ENCODE measurements at places on chromosomes 16 and 17.

GRCh38 chr17:12554251-12554650, 111.4 kb upstream of the MYOCD start:
- DNase-seq = no peak

DNA sequence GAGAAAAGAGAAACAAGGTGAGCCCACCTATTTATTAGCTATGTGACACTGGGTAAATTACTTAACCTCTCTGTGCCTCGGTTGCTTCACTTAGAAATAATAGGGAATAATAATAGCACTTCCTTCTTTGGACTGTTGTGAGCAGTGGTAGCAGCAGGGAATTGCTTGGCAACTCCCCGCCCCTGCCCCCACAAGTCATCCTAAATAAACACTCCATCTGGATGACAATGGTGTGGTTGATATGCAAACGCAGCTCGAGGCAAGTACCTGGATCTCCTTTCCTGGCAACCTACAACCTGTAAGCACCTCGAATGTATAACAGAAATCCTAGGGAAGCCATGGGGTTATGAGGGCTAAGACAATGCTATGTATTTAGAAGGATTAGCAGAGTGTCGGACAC, 9.1 kb downstream of the TEKT3 start:
- DNase-seq = no peak

DNA sequence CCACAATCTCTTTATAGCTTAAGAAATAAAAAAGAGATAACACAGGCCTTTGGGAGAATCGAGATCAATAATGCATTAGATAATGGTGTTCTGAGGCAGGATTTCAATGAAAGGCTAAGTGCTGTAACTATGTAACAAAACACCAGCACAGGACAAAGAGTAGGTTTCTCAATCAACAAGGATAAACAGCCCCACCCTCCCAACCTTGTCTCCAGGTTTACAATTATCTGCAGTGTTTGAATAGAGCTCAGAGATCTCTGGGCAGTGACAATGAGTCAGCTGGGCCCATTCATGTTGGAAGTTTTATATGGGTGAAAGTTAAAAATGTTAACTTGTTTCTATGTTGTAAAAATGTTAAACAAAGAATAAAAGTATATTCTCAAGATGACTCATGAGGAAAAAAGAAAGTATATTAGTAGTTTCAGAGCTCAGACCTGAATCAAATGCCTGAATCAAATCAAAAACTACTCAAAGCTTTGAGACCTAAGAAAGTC, 17.0 kb upstream of the KRT20 start:
- DNase-seq = no peak

DNA sequence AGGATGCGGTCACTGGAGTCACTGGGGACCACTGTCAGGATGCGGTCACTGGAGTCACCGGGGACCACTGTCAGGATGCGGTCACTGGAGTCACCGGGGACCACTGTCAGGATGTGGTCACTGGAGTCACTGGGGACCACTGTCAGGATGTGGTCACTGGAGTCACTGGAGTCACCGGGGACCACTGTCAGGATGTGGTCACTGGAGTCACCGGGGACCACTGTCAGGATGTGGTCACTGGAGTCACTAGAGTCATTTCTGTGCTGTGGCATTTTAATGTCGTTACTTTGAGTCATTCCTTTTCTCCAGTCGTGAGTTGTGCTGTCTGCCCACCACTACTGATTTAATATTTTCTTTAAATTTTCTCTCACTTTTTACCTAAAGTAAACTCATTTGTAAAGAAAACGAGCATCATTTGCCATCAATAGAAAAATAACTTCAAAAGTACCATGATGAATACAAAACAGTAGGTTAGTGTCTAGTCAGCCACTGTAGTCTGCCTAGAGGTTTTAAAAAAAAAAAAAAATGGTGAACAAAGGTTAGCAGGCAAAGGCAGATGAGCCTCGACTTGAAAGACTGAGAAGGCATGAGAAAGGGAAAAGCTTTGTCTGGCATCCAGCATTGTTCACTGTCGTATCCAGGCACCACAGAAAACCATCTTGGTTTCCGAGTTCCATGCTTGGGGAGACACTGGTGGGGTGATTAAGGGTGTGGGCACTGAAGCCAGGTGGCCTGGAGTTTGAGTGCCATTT, 346.6 kb downstream of the SNX29 start:
- DNase-seq = no peak

GRCh38 chr17:77564278-77564920, 394.1 kb upstream of the TNRC6C start:
- DNase-seq = no peak

DNA sequence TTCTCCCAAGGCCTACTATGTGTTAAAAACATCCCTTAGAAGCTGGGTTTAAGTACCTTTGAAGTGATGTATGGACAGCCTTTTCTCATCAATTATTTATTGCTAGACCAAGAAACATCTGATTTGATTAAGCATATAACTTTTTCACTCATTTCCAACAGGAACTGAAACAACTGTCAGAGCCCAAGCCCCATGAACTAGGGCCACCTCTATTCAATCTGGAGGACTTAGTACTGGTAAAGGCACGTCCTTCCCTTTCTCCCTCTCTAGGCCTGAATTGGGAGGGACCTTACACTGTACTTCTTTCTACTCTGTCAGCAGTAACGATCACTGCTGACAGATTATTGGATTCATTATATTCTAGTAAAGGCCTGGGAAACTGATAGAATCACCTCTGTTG, 612.0 kb upstream of the CDH8 start:
- no peak for DNase-seq

DNA sequence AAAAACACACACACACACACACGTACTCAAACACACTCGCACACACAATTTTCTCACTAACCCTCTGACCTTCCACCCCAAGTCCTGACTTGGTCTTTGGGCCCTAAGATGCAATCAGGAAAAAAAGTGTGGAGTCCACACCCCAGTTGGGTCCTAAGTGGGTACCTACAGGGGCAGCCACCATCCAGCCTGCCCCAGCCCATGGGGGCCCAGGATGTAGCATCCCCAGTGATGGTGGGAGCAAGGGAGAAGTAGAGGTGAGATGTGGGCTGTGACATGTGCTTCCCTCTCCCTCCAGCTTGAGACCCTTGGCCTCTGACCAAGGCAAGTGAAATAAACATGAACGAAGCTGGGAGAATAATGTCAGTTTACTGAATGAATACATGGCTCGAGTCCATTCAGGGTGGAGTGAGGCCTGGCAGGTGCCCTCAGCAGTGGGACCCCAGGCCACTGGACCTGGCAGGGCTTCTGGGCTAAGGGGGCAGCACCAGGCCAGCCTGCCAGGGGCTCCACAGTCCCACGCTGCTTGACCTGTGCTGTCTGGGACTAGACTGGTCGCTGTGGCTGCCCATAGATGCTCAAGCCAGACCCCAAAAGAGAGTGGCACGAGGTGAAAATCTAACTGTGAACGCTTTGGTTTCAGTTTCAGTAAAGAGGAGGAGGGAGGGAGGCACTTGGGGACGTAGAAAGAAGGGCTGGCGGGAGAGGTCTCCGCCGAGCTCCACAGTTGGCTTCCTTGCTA, 73.7 kb downstream of the MRC2 start:
- no peak for DNase-seq

DNA sequence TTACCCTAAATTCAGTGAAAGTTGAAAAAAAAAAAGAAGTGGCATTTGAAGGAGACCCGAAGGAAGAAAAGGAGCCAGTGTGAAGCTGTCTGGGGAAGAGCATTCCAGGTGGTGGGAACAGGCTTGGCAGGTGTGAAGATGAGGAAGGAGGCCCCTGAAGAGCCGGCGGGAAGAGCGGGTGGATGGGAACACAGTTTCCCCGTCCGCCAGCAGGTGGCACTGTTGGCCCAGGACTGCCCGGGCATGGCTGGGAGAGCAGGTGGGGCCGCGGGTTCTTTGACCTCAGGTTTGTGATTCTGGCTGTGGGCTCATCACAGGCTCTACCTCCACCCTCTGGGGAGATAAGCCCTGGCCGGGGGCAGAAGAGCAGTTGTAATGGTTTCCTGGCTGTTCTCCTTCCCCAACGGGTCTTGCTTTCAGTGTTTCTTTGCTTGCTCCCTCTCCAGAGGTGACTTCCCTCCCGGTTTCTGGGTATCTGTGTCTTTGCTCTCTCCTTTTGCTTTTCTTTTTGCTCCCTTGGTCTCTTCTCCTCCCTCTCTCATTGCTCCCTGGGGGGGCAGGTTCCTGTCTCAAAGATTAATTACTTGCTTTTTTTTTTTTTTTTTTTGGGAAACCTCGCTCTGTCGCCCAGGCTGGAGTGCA, 32.3 kb downstream of the RAP1GAP2 start:
- DNase-seq = no peak

DNA sequence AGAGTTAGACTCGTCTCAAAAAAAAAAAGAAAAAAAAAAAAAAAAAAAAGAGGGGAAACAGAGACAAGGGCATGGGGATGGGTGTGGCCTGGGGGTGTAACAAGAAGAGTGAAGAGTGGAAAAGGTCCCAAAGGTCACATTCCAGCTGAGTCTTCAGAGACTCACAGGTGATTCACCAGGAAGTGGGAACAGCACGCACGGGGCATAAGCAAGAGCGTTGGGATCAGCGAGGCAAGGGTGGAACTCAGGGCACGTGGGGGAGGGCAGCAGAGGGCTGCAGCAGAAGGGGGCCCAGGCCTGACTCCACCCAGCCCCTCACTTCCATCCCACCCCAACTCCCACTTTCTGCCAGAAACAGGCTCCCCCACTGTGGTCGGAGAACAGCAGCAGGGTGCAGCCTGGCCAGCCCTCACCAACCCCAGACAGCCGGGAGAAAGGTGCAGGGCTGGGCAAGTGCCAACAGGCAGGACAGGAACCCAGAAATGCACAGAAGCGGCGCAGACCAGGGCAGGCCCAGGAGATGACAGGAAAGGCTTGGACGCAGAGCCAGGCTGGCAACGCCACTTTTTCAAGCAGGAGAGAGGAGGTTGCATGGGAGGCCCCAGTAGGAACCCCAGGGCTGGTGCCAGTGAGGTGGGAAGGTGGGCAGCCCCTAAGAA, 3.3 kb downstream of the MEAK7 start:
- DNase-seq = no peak

DNA sequence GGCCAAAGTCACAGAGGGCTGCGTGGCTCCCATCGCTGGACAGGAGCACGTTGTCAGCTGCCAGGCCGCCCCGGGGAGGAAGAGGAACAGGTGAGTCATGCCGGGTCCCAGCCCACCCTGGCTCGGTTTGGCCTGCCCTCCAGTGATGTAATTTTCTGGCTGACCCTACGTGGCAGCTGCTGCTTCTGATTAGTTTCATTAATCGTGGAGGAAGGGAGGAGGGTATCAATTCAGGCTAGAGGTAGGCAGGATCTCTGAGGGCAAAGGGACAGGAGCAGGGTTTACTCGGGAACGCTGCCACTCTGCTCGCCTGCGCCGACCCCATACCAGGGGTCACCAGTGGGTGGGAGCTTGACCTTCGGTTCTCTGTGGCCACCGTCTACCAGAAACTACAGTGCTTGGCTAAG, 11.7 kb upstream of the SPATA32 start:
- DNase-seq = no peak

DNA sequence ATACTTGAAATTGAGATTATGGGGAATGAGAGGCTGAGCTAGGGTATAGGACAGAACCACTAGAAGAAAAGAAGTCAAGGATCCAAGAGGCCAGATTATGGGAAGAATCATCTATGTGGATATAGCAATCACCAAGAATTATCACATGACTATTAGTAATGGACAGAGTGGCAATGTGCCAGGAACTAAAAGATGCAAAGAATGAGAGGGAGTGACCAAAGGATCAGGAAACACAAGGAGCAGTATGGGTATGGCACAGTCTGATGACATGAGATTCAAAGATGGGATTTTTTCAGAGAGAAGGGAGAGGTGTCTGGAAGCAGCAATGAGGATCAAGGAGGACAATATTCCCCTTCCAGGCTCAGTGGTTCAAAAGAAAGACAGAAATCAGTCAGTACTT, 212.2 kb downstream of the AATF start:
- DNase-seq = no peak

- DNase-seq = no peak
These were observed 12.3 kb upstream of the CMTM3 start for GRCh38 chr16:66592241-66592640.

GRCh38 chr16:29237971-29238370, 168.5 kb downstream of the NPIPB11 start:
- DNase-seq = no peak

DNA sequence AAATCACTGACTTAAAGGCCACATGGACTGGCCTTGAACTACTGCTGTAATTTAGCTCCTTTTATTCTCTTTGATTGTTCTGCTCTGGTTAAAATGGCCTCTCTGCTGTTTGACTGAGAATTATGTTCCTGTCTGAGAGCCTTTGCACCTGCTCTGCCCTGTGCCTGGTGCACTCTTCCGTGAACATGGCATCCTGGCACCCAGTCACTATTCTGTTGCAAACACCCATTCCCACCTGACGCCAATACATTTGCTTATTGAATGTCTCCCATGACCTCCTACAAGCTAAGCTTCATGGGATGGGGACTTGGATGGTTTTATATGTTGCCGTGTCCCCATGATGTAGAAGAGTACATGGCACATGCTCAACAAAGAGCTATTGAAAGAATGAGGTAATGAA, 20.1 kb downstream of the HSD17B2 start:
- DNase-seq = no peak

DNA sequence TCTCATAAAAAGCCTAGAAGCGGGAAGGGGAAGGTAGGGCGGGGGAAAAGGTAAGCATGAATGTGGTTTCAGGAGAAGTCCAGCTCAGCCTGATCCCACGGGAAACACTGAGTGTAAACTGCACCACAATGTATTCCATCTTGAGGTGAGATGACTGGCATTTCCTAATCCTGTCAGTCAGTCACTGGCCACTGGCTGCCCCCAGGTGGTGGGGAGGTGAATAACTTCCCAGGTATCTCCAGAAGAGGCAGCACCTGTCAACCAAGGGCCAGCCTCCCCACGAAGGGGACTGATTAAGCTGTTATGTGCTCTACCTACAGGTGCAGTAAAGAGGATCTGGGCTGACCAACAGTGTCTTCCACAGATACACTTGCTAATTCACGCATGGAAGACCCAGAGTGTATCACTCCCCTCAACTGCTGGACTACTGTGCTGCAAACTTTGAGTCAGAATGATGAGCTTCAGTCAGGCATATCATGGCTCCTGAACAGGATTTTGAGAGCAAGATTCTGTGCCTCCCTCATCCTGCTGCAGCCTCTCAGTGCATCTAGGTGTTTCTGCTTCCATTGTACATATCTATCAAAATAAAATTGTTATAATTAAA, 108.5 kb upstream of the CCL2 start:
- no peak for DNase-seq

DNA sequence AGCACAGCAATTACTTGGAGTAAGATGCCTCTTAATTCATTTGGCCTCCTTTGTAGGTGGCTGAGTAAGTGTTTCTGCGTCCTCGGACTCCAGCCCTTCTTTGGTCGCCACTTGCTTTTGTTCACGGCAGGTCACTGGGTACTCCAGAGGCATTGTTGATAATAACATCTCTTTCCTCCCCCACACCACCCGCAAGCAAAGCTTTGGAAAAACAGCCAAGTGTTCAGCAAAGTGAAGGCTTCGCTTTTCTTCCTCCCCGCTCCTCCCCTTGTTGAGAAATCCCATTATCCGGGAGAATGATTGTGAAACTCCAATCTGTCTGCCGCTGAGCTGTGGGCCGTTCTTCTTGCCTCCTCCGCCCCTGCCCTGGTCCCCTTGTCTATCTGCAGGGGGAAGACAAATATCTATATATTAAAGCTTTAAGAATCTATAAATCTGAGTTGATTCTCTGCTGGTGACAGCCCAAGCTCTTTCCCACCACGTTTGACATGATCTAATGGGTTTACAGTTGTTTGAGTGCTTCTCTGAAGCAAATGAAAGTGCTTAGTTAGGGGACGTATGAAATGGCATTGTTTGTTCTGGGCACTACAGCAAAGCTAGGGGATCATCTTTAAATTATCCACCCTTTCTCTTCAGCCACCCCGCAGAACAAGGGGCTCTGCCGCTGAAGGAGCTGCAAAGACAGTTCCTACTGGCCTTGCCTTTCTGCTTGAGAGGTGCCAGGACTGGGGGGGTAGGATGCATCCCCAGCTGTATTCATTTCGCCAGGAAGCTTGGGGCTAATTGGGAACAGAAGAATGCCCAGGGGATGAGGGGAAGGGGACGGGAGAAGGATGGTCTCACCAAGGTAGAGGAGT, 167.1 kb downstream of the CCDC182 start:
- no peak for DNase-seq
